ENCODE measurements at places on chromosomes 1 and 21.

DNA sequence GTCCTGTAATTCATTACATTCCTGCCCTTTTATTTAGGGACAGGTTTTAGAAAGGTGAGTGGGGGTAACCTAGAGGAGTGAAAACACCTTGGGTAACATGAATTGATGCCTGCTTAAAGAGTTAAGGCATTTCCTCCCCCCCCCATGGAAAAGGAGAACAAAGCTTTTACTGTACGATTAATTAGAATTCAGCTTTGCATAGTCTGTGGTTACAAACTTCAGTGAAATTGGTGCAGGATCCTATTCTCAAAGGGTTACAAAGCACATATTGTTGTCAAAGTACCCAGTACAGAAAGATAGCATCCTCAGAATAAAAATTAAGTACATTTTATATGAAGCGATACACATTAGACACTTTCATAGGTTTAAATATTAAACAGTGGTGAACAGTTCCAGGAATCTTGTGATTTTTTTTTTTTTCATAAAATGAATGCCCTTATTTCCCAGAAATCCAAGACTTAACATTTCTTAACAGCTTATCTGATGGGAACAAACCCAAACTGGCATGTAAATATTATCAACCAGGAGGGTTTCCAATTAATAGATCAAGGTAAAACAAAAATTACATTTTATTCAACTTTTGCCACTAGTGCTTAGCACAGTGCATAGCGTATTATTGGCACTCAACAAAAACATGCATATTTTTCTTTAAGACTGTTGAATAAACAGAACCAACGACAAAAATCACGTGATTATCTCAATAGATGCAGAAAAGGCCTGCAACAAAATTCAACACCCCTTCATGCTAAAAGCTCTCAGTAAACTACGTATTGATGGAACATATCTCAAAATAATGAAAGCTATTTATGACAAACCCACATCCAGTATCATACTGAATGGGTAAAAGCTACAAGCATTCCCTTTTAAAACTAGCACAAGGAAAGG, 172.7 kb downstream of the PDE4B start:
- DNase-seq: no peak

GRCh38 chr1:28171246-28171645, 5.2 kb downstream of the PTAFR start:
- DNase-seq: no peak

DNA sequence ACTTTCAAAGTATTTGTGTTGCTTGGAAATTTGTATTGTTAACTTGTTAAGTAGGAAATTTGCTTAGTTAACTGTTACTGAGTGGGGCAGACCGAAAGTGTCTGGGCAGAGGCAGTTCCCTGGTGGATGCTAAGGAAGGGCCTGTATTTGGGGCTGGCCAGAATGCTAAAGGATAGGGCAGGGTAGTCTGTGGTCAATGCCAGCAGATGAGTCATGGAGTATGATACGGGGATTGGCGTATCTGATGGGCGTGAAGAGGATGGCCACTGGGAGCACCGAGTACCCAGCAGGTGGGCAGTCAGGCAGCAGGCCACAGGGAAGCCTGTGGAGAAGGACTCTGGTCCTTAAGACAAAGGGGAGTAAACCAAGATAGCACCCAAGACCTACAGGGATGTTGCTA, 46.6 kb upstream of the SCAF4 start:
- DNase-seq: no peak

DNA sequence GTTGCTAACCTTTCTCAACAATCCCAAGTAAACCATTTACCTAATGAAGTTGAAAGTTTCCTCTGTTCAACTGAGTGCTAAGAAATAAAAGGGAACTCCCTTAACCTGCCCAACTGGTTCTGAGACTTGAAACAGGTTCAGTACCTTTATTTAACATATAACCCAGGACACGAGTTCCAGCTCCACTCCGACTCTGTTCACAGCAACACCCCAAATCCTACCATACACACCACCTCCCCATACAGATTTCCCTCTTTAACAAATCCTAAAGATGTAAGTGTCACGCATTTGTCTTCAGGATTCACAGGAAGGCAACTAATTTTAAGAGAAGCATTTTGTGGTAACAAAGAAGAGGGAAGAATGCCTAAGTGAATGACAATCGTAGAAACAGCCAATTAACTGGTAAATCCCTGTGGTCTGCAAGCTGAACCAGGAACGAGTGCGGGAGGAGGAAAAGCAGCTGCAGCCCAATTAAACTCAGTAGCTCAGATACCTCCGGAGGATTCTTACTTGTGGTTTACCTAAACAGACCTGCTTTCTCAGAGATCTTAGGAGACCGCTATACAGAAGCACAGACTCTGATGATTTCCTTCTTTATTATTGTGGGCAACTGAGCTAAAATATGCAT, 134.5 kb upstream of the MAGI3 start:
- no peak for DNase-seq

GRCh38 chr1:32774950-32775634, 42.1 kb downstream of the YARS1 start:
- DNase-seq: no peak

- no peak for DNase-seq
These were observed 31.4 kb upstream of the BCL9 start for GRCh38 chr1:147509786-147510395.

GRCh38 chr1:15847893-15848142, 311 bp downstream of the SPEN start:
- no peak for DNase-seq

DNA sequence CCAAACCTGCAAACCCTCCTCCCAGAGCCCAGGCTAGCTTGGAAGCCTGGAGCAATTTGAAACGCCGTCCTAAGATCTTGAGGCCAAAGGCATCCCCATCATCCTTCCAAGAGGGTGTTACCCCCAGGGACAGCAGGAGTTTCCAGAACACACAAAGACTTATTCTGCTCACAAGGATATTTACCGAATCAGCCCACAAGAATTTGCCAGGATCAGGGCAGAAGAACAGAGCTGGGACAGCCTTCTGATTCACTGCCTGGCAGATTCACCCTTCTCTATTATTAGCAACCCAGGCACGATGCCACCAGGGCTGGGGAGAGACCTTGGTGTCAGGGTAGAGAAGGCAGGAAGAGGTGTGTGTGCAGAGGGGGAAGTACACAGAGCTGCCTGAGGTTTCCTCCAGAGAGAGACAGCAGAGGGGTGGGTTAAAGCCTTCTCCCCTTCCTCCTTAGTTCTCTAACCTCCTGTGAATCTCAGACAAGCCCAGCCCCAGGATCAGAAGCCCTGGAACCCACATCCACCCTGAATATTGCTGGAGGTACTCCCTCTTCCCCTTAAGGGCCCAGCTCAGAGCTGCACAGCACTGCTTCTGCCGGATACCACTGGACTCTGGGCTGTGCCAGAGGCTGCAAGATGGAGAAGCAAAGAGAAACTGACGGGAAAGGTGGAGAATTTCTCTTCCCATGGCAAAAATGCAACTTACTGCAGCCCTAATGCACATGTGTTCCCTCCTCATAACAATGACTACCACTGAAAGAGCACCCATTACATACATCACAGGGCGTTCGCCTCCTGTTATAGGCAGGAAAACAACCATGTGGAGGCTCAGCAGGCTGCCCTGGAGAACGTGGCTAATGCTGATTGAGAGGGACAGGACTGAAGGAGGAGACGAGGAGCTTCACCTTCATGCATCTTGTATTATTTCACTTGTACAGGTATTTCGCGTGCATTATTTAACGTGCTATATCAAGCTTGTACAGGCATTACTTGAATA, 61.8 kb downstream of the ITPKB start:
- DNase-seq: no peak
